SK-N-SH treated with all-trans-retinoic acid at 6 μM for 48 hours (cell line): ENCODE measurements at places on chromosomes 11 and 22.

DNA sequence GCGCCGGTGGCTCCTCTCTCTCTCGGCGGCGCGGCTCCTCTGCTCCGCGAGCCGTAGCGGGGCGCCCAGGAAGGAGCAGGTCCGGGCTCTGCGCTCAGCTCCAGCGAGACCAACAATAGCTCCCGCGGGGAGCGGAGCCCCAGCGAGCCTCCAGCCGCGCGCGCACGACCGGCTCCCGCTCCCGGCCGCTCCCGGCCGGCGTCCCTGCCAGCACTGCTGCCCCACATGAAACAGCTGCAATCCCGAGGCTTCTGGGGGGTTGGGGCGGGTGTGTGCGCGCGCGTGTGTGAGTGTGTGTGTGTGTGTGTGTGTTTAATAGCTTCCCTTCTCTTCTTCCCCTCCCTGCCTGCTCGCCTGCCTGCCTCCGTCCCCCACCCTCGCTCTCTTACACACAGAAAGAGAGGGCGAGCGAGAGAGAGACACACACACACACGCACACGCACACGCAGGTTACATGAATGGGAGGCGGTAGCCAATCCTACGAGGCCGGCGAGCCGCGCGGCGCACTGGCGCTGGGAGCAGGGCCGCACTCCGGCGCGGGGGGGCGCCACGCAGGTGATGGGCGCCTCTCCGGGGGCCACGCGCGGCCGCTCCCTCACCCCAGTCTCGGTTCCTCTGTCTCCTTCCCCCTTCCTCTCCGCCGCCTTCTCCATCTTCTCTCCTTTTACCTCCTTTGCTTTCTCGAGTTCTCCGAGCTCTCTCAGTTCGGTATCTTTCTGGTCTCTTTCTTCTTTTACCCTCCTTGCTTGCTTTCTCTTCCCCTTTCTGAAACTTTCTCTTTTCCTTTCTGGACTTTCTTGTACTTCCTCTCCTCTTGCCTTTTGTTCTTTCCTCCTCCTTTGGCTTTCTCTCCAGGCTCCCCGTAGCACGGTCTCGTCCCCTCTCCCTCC is at the start of gene TENM4:
TSS of gene TENM4 (minus strand) at position 460 of the 890 bp plus-strand sequence. CDS start 371,086 bp downstream, outside the sequence.
- peak; percentile 58 for ATAC-seq

DNA sequence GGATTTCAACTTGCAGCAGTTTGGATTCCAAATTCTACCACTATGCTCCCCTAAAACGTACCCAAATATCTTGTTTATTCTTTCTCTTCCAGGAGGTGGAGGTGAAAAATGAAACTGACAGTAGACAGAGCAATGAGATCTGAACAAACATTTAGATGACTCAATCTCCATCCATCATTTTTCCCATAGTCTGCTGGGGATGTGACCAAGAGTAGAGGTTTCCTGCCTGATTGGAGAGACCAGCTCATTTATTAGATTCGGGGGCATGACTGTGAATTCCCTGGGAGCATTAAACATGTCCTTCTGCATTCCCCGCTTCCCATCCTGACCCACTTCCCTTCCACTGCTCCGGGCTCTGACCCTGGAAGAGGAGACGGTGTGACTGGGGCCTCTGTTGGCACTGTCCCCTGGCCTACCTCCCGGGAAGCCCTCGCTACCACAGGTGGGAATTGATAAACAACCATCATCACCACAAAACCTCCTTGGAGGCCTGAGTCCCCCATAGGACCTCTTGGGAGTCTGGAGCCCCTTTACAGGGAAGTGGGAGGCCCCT is 20.3 kb downstream of the DKK3 start:
- ATAC-seq = peak; percentile 59

DNA sequence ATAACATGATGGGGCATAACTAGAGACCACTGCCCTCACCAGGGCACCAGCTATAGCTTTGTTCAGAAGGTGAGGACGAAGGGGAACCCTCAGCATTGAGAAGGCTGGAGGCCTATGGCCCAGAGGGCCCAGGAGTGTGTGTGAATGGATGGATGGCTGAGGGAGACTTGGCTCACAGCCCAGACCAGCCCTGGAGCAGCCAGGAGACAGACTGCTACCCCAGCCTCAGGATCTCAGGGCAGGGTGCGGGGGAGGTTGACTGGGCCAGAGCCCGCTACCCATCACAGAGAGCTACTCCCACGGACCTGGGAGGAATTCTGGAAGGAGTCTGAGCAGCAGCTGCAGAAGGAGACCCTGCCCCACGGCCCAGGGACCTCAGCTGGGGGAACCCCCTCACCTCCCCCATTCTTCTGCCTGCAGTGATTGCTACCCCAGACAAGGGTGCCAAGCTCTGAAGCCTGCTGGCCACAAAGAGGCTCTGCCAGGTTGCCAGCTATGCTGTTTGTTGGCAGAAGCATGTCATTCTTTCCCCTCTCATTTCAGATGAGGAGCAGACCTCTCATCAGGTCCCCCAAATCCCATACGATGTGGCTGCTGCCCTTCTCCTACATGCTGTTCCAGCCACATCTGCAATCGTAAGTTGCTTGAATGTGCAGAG is 5.4 kb upstream of the CSDC2 start:
- no peak; the same call in 2 of the 3 replicates for ATAC-seq

GRCh38 chr11:2100361-2101170 is 38.6 kb downstream of the IGF2 start:
- no peak for ATAC-seq

DNA sequence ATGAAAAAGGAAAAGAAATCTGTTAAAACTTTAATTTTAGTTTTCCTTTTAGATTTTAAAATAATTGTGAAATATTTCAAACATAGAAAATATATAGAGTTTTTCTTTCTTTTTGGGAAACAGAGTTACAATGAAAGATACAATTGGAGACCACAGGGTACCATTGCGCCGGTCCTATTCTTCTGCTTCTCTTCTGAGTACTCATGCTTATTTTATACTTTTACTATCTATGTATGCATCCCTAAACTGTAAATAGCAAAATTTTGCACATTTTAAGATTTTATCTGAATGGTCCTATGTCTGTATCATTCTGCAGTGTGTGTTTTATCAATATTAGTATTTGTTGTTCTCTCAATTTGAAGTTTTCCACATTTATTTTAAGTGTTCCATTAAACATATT is 65.0 kb downstream of the EHF start:
- no peak for ATAC-seq

GRCh38 chr11:44831605-44832394 is 105.0 kb downstream of the TSPAN18 start:
- no peak for ATAC-seq

DNA sequence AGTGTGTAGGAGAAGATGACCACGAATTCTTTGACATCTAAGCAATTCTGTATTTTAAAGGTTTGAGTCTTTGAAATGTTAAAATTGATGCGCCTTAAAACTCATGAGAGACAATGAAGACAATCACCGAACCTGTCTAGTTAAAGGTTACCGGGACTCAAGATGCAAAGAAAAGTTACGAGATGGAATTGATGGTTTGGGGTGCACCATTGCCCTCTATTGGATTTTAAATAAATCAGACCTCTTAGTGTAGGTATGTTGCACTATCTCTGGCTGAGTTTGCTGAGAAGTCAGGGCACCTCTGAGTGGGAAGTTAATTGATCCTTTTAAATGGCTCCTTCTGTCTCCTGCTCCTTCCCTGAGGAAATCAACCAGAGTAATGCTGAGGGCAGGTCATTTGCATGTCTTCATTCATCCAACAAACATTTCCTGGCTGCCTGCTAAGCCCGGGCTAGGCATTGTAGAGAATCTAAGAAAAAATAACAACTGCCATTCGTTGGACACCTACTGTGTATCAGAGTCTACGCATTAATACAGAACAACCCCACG is 19.4 kb upstream of the TMA7B start:
- no peak for ATAC-seq

DNA sequence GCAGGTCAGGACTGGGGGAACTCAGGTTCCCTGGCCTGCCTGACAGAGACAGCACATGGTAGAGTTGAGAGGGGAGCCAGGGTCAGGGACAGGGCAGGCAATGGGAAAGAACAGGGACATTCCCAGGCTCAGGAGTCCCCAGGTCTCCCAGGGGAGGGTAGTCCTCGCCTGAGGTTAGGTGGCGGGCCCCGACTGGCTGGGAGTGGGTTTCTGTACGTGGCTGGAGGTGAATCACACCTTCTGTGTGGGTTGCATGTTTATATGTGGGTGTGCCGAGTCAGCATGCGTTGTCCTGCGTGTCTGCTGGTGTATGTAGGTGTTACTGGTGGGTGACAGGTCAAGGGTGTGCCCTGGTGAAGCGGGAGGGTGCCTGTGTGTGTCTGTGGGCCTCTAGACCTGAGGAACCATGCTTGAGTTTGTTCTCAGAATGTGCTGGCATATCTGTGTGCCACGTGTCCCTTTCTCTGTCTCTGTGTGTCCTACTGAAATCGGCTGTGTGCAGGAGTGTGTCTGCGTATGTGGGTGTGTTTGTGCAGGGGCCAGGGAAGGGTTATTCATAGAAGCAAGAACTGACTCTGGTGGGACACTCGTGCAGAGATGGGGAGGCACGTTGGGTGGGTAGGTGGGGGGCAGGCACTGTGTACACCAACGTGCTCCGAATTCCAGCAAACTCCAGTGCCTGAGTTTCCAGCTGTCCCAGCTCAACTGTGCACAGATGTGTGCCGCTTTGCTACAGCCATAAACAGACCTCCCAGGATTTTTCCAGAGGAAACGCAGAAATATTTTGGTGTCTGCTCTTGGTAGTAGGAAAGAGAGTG is 23.8 kb upstream of the OAF start:
- peak; percentile 40; the same call in 2 of the 3 replicates for ATAC-seq

DNA sequence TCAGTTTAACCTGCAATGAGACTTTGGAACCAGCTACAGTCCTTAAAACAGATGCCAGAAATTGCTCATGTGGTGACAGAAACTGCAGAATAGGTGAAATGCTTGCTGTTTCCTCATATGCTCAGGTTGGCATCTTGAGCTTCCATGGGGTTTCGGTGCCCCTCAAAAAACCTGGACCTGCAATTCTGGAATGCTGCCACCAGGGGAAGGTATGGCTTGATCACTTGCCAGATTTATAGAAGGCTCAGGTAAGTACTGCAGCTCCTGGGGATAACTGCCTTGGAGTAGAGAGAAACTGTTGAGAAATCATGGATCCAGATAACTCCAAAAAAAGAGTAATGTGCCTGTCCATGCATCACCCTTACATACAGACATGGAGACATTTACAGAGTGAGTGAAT is 113.0 kb downstream of the CTTN start:
- ATAC-seq = no peak

DNA sequence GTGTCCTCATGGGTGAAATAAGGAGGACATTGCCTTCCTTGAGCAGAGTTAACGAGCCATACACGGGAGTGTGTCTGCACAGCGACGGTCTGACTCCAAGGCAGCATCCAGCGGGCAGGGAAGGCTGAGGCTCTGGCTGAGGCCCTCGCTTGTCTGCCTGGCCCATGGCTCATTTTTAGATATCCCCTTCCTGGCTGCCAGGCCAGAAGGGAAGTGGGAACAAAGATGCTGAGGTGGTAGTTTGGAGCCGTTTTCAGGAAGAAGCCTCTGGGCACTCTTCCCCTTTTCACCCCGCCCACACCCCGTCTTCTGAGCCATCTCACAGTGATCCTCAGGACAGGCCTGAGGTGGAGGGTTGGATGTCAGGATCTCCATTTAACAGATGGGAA is 3.0 kb upstream of the SLCO2B1 start:
- ATAC-seq = no peak

- no peak for ATAC-seq
These were observed 59.7 kb upstream of the EED start for GRCh38 chr11:86184728-86185380.

DNA sequence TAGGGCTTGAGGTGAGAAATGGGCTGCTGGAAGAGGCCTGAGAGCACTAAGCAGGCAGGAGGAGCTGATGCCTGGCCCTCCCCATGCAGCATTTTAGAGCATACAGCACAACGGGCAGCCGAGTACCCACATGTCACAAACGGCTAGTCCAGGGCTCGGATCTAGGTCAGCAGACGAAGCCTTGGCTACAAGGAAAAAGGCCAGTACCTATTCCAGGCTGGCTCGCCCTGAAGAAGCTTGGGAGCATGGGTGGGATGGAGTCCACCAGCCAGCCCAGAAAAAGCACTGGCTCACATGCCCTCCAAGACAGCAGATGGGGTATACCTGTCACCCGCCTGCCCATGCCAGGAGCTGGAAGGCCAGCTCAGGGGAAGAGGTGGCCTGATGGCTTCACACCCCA is 9.6 kb downstream of the UFD1 start:
- no peak; the same call in 2 of the 3 replicates for ATAC-seq

DNA sequence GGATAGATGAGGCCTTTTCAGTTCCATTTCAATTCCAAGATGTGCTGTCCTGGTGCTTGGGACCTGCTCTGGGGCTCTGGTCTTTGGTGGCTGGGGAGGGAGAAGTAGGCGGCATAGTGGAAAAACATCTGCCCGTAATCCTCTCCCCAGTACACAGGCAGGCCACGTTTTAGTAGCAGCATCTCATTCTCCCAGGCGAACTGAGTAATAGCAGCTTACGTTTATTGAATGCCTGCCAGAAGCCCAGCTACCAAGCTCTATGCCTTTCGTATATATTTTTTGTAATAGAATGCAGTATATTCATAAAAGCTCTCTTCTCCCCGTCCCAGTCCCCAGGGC is 11.4 kb downstream of the ACO2 start:
- peak; percentile 51 for ATAC-seq

DNA sequence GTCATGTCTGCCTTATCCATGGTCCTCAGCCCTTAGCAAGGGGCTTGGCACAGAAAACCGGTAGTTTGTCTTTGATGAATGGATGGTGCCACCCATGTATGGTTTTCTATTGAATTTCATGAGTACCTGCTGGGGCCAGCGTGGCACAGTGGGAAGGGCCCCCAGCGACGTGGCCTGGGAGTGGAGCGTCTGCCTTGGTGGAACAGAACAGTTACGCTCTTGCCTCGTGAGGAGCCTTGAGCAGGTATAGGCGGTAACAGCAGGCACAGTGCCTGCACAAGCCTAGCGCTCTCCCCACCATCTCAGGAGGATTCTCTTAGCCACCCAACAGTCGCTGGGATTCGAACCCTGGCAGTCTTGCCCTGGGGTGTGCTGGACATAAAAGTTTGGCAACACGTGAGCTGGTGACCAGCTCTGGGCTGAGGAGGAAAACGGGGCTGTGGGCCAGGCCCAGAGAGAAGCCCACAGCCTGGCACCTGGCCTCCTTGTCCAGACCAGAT is 3.0 kb upstream of the SSH3 start:
- ATAC-seq = no peak

- ATAC-seq = no peak
These were observed 5.0 kb downstream of the SEZ6L start for GRCh38 chr22:26174280-26174679.

DNA sequence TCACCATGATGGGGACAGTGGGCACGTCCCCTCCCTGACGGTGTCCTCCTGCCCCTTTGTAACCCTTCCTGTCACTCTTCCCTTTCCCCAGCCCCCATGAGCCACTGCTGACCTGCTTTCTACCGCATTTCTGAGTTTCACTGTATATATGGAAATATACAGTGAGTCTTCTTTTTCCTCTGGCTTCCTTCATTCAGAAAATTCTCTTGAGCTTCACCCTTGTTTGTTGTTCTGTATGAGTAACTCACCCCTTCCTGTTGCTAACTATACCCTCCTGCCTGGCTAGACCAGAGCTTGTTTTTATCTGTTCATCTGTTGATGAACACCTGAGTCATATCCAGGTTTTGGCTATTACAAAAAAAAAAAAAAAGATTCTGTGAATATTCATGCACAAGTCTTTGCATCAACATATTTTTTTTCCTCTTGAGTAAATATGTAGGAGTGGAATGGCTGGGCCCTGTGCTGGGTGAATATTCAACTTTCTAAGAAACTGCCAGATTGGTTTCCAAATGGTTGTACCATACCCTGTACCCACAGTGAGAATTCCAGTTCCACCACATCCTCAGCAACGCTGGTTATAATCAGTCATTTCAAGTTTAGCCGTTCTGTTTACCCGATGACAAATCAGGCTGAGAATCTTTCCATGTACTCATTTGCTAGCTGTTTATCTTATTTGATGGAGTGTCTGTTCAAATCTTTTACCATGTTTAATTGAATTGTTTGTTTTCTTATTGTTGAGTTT is 62.0 kb downstream of the IGF2 start:
- ATAC-seq = no peak
